ENCODE measurements at places on chromosomes 5 and 9.

DNA sequence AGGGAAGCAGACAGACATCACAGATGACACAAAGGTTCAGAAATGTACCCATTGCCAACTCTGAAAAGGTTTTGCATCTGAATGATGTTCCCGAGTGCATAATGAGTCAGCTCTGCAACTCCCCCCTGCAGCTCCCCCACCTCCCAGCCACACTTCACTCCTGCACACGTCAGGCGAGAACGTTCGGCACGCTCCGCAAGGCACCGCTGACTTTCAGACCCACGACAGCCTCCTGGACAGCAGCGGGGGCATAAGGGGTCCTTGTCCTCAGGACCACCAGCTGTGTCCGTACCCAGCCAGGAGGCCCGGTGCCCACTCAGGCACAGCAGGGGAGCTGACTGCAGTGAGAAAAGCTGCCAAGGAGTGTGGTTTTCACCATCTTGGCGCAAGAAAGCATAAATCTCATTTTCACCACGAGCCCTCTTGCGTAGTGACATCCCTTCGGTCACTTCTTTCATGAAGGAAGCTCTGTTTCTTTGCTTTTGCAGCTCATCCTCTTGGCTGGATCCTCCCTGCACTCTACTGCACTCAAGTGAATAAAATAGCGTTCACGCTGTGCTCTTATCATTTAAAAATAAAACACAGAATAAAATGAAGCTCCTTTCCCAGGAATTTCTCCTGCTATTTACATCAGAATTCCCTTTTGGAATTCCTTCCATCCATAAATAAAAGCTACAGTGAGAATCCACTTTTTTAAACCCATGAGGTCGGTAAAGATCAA lies 9.9 kb downstream of the GFPT2 start:
- no peak for DNase-seq

DNA sequence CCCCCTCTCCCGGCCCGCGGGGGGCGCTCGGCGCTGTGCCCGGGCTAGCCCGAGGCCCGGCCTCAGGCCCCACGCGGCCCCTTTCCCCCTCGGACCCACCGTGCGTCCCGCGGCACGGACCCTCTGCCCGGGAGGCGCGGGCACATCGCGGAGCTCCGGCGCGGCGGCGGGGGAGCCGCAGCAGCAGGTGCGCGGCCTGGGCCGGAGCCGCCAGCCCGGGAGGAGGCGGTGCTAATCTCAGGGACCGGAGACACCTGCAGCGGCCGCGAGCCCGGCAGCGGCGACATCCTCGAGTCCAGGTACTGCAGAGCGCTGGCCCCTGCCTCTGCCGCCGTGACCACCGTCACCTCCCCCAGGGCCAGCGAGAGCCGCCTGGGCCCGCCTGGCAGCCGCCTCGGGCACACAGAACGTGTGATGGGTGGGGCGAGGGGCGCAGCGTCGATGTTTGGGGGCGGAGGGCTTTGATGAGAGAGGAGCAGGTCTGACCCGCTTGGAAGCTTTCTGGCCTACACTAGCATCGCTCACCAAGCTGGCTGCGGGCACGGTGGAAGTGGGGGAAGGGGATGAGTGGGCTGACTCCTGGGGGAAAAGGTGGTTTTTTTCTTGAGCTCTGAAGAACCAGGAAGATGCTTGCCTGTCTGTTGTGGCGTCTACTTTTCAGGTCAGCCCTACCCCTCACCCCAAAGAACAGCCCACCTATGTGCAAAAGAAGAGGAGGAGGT lies 524 bp downstream of the CYFIP2 start:
- peak; percentile 53 for DNase-seq

- DNase-seq = no peak
These were observed 3.5 kb downstream of the RALGDS start for GRCh38 chr9:133117271-133118178.

GRCh38 chr5:103451261-103451660 lies 111.3 kb downstream of the NUDT12 start:
- no peak for DNase-seq

DNA sequence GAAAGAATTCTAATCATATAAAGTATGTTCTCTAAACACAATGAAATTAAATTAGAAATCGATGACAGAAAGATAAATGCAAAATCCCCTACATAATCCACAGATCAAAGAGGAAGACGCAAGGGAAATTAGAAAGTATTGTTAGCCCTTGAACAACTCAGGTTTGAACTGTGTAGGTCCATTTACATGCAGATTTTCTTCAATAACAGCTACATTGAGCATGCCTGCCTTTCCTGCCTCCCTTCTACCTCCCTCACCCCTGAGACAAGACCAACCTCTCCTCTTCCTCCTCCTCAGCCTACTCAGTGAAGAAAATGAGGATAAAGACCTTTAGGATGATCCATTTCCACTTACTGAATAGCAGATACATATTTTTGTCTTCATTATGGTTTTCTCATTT lies 75.2 kb downstream of the PLPP1 start:
- no peak for DNase-seq

GRCh38 chr5:171581781-171582180 lies 162.3 kb downstream of the FGF18 start:
- no peak for DNase-seq

- no peak for DNase-seq
These were observed 1696.5 kb downstream of the MAT2B start for GRCh38 chr5:165201771-165202518.

DNA sequence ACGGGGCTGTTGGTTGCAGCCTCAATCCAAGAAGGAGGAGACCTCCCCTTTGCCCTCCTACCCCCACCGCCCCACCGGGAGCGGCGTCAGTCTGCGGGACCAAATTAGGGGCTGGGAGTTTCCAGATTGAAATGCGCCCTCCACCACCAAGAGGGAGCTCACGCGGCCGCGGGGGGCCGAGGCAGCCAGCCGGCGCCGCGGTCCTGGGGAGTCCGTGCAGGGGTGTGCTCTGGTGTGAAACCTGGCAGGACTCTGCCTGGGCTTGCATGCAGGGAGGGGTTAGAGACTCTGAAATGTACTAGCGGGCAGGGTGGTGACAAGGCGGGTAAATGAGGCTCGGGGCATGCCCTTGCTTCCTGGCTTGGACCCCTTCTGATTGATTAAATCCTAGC lies 989 bp upstream of the FBN2 start:
- no peak for DNase-seq

- DNase-seq = no peak
These were observed 162.8 kb downstream of the KCTD16 start for GRCh38 chr5:144333336-144333920.

GRCh38 chr5:26889815-26890214 lies 148.6 kb downstream of the CDH9 start:
- DNase-seq = no peak

- no peak for DNase-seq
These were observed 46.1 kb upstream of the ZBED3 start for GRCh38 chr5:77133061-77133758.

DNA sequence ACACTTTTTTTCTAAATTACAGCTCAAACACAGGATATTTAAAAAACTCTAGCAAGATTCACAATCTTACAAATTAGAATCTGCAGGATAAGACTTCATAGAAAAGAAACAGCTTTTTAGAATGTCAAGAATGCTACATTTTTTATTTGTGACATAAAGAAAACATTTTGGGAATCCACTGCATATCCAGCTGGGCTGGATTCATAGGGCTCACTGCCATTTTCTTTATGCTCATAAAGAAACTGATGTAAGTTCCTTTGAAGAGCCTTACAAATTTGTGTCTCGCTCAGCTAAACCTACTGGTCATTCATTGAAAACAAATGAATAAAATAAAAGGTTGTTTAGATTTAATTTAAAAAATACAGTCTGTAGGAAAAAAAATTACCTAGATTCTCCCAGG lies 332.3 kb downstream of the TRPM3 start:
- DNase-seq = no peak

DNA sequence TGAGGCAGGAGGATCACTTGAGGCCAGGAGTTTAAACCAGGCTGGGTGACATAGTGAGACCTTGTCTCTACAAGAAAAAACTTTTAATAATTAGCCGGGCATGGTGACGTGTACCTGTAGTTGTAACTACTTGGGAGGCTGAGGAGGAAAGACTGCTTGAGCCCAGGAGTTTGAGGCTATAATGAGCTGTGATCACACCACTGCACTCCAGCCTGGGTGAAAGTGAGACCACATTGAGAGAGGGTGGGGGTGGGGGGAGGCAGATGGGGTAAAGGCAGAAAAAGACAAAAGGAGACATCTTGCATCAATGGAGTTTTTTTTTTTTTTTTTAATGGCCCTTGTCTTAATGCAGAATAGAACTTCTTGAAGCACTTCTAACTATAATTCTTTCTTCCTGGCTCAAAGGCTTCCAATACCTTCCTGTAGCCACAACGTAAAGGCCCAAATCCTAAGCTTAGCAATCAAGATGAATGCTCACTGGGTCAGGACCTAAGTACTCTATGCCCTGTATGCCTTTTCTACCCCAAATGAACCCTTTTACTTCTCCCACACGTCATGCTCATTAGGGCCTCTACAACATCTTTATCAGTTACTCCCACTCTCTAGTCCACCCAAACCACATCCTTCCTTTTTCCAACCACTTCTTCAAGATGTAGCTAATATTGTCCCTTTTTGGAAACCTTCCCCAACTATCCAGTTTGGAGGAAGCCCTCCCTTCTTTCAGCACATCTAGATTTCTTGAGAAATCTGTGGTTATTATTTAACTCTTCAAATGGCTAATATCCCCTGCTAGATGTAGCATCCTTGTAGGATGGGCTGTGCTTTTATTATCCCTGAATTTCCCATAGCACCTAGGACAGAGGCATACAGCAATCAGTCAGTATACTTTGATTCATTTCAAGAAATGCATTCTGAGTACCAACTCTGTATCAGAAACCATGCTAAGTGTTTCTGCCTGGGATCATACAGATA lies 40.8 kb downstream of the CSF2 start:
- DNase-seq = no peak

GRCh38 chr9:68496356-68496755 lies 44.3 kb downstream of the TMEM252 start:
- no peak for DNase-seq

DNA sequence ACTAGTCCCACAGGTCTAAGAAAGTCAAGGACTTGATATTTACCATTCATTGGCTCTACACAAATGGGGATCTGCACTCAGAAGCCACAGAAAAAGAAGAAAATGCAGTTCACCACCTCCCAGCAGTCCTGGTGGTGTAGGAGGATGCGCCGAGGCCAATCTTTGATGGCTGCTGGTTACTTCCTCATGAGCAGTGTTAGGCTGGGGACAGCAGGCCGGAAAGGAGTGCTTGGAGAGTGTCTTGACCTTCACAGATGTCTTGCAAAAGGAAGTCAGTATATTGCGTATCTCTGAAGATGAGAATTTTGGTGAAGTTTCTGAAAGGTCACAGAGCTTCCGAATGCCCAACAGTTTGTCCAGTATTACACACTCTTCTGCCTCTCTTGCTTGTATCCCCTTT lies 597.0 kb downstream of the EBF1 start:
- DNase-seq = no peak

DNA sequence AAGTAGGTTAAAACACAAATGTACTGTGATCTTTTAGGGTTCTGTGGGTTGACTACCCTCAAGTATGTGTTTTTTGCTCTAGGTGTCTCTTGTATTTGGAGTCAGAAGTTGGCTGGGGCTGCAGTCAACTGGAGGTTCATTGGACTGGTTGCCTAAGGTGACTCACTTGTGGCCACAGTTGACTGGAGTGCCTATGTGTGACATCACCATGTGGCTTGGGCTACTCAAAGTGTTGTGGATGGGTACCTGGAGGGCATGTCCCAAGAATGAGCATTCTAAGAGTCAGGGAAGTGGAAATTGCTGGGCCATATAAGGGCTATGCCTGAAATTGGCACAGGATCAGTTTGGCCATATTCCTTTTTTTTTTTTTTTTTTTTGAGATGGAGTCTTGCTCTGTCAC lies 27.4 kb downstream of the SNX30 start:
- no peak for DNase-seq

- DNase-seq = no peak
These were observed 191.0 kb downstream of the ZSWIM6 start for GRCh38 chr5:61523073-61523472.
